NCI-H1092 treated with DMSO at 0.1 percent for 48 hours (cell line): ENCODE measurements at places on chromosomes 4 and X.
A peak's percentile ranks its signal among the peaks of the same experiment; 100 is the strongest.

- DNase-seq = no peak
Observed at GRCh38 chr4:139813881-139814280, 148.3 kb downstream of the MGST2 start.

GRCh38 chrX:66892004-66892403, 253.1 kb upstream of the EDA2R start:
- no peak for DNase-seq

- DNase-seq = no peak
Observed at GRCh38 chr4:117479673-117480072, 394.3 kb upstream of the TRAM1L1 start.

DNA sequence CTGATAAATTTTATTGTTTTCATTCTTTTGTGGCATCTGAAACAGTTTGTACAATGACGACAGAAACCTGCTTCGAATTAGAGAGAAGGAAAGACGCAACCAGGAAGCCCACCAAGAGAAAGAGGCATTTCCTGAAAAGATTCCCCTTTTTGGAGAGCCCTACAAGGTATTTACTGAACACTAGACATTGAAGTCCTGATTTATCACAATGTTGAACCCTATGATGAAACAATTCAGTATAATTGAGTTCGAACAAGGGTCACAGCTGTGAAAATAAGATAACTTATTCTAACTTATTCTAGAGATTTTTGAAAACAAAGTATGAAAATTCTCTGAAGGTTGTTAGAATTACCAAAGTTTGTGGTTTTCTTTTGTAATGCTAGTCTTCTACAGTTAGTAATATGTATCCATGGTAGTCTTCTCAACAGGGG, 111.3 kb downstream of the AFF1 start:
- no peak for DNase-seq

DNA sequence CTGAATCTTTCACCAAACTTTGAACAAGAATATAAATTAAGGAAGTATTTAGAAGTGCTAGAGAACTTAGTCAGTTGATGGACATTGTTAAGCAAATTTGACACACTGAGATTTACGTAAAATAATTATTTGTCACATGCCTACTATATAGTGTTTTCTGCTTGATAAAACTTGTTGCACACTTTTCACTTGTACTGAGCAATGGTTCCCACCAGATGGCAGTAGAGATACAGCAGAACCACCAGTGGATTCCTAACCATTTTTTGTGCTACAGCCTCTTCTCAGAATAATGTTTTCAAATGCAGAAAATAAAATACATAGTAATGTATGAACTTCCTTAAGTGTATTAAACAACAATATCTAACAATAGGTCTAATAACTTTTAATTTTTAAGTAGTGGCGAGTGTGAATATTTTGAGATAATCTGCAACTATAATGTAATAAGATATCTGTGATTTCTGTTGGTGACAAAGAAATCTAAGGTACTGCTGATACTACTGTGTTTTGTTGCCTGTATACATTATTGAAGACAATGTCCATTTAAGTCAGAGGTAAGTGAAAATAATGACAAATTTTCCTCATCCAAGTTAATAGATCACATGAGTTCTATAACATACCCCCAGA, 81.2 kb downstream of the APOOL start:
- DNase-seq = peak; percentile 10

GRCh38 chr4:111037591-111038360, 414.9 kb upstream of the PITX2 start:
- no peak for DNase-seq

GRCh38 chrX:110032534-110033147, 29.7 kb downstream of the TMEM164 start:
- peak; percentile 48 for DNase-seq

- no peak for DNase-seq
Observed at GRCh38 chrX:121733514-121733913, 686.1 kb downstream of the GLUD2 start.

- no peak for DNase-seq
Observed at GRCh38 chr4:48499551-48500066, 9.6 kb downstream of the ZAR1 start.

DNA sequence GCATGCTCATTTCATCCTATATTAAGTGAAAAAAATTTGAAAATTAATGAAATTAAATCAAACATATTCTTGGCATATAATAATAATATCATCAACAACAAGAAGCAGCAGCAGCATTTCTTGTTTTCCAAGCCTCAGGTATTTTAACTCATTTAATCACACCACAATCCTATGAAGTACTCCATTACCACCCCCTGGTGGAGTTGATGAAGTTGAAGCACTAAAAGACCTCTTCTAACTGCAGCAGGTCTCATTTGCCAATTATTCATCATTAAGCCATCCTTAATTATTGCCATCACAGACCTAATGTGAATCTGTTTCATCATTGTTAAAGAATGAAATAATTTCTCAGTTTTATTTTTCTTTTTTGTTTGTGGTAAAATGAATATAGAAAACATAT, 801.4 kb upstream of the GRID2 start:
- no peak for DNase-seq

- DNase-seq = no peak
Observed at GRCh38 chrX:41317477-41318208, 16.3 kb upstream of the DDX3X start.

- DNase-seq = no peak
Observed at GRCh38 chr4:109290918-109291317, 11.5 kb downstream of the COL25A1 start.

- no peak for DNase-seq
Observed at GRCh38 chr4:66294638-66295037, 624.3 kb upstream of the EPHA5 start.

- peak; percentile 13 for DNase-seq
Observed at GRCh38 chr4:89486042-89486441, 178.4 kb upstream of the GPRIN3 start.

DNA sequence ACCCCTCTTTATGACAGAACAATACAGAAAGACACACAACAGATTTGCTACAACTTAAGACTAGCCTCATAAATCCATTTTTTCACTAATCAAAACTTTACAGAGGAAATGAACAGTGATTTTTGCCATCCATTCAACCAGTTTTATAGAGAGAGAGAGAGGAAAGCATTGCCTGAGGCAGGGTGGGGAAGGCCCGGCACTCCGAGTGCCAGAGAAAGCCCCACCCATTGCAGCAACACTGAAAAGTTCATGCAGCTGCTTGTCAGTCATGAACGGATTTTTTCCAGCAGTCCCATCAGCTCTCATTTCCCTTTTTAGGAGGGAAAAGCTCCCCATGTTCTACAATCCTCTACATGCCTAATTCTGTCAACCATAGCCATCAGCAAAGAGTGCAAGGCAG, 236.9 kb downstream of the CHIC1 start:
- no peak for DNase-seq

DNA sequence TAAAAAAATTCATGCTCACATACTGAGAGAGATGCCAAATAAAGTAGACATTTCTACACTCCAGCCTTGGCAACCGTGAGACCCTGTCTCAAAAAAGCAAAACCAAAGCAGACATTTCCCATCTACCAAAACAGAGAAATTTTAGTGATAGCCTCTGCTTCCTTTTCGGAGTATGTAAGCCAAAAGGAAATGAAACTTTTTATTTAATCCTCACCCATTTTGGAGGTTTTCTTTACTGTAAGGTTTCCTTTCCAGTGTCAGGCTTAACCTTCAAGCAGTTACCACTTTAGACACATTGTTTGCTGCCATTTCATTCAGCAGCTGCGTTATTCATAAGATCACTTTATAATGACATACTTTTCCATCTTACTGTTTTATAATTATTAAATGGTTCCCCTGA, 15.9 kb downstream of the ADD1 start:
- no peak for DNase-seq

DNA sequence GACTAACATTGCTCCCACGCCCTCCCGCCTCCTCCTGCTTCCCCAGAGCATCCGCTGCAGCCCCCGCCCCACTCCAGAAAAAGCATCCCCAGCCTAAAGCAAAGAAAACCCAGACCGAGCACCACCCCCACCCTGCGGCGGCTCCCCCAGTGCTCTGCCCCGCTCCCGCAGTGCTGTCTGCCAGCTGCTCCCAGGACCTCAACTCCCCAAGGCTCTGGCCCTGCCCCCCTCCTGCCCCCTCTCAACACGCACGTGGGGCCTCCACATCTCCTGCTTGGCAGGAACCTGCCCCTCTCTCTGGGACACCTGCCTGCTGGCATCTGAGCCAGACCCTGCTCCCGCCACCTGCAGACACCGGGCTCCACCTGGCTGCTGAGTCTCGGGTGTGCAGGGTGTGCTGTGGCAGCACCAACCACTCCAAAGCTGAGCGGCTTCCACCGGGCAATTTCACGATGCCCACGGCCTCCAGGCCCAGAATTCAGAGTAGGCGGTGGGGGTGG, 79.4 kb downstream of the FAM53A start:
- no peak for DNase-seq

GRCh38 chrX:29634516-29634915, 580.8 kb upstream of the MAGEB2 start:
- no peak for DNase-seq

DNA sequence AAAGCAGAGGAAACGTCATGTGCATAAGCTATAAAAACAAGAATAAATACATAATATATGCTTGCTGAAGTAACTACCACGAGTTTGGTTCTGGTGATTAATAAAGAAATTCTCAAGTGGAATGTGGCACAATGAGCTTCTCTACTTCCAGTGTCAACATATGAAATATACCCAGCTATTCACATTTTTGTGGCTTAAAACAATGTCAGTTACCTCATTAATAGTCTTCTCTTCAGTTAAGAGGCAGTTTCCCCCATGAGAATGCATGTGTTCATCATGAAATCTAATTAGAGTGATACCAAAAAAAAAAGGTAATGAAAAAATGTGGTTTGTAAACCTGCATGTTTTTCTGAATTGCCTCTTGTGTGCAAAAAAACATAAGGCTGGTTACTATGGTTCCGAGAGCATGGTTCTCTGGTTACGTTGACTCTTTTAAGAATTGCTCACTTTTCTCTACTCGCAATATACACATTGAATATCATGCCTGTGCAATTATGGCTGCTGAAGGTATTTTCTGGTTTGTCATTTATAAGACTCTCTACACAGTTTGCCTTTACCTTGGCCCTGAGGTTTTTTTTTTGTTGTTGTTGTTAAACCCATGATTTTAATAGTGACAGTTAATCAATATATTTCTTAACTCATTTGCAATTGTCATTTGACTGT, 108.2 kb downstream of the PCDH7 start:
- DNase-seq = no peak

- no peak for DNase-seq
Observed at GRCh38 chr4:36921476-36922216, 322.9 kb upstream of the NWD2 start.

GRCh38 chr4:157104541-157104940, 28.6 kb downstream of the GLRB start:
- no peak for DNase-seq

DNA sequence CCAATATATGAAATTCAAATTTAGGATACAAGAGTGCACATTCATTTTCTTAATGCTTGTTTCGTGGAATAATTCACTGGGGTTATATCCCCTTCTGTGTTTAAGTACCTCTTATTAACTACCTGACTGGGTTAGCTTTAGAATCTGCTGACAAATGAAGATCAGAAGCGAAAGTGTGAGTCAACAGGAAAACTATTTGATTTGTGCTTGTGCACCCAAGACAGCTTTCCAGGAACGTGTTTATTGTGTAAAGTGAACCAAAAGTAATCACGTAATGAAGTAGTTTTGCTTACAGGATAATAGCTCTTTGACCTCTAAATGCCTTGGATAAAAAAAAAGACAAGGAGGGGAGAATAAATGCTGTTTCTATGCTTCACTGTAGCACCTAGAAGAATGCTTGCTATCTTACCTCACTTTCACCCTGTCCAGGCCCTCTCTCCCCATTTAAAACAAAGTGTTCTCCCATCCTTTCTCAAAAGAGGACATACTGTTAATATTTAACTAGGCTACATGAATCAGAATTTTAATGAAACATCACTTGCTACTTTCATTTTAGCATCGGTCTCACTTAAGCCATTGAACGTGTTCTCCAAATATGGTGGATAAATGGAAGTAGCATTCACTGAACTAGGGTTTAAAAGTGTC, 141.9 kb downstream of the THOC2 start:
- DNase-seq = no peak

- no peak for DNase-seq
Observed at GRCh38 chrX:8743126-8743732, 11.3 kb upstream of the ANOS1 start.

DNA sequence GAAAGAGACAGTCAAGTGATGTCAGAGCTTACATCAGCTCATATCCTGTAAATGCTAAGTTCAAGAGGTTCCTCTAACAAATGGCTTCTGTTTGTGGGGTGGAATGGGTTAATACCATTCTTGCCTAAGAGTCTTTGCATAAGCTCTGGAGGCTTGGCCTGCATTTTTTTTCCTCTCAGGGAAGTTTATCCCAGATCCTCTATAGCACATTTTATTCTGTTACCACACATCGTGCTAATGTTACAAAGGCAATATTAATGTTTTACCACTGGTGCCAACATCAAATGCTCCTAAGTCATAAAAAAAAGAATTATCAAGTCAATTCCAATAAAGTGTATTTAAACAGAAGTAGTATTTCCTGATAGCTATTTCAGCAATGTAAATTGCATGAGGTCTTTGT, 2.9 kb upstream of the ADH6 start:
- DNase-seq = no peak

DNA sequence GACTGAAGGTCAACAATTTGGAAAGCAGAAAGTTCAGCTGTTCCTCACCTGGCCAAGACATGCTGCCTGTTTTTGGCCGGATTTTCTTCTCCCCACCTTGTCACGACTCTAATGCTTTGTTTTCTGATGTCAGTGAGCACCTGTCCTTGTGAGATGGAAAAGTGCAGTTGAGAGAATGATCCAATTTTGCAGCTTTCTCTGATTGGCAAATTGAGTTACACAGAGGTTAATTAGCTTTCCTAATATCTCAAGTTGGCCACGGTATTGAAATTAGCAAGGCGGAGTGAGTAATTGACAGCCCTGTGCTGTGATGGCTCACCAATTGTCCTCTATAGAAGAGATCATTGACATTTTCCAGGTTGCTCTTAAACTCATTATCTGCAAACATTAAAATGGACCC, 126.8 kb upstream of the VCX3A start:
- DNase-seq = no peak

GRCh38 chrX:151725338-151725614, 9.3 kb upstream of the CNGA2 start:
- DNase-seq = peak; percentile 50

GRCh38 chr4:73707269-73707875, 33.0 kb upstream of the CXCL8 start:
- no peak for DNase-seq
